ENCODE measurements at places on chromosomes 1 and 21. TPM values are rescaled to one million over a fixed set of nuclear protein-coding genes. Genes with fewer than 3 reads are reported as not detected.

Gene HCN3
- 30.5 TPM for total RNA-seq

DNA sequence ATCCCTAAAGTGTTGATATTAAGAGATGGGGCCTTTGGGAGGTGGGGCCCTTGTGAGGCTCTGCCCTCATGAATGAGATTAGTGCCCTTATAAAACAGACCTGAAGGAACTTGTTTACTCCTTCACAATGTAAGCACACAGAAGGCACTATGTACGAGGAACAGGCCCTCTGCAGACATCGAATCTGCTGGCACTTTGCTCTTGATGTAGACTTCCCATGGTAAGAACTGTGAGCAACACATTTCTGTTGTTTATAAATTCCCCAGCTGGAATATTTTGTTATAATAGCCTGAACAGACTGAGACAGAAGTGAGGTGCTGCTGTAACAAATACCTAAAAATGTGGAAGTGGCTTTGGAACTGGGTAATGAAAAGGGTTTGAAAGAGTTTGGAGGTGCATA is 193.2 kb downstream of the TGFB2 start:
- no peak for DNase-seq
- H3K27ac ChIP-seq = no peak overlapping the region
- no peak overlapping the region for H3K4me3 ChIP-seq
- H3K36me3 ChIP-seq = no peaks in the 10 kb centered on the region
- peaks cover under 1% of the 10 kb centered on the region for H3K27me3 ChIP-seq
- no peaks in the 10 kb centered on the region for H3K4me1 ChIP-seq

Gene ALX3
- total RNA-seq = not detected

- no peaks in the 10 kb centered on the region for H3K27me3 ChIP-seq
- no peaks in the 10 kb centered on the region for H3K36me3 ChIP-seq
- no peak overlapping the region for H3K4me3 ChIP-seq
- H3K27ac ChIP-seq = no peak overlapping the region
- no peak for DNase-seq
- no peaks in the 10 kb centered on the region for H3K4me1 ChIP-seq
These were observed 47.8 kb upstream of the ARHGAP29 start for GRCh38 chr1:94285031-94285654.

- H3K4me3 ChIP-seq = no peak overlapping the region
- H3K27me3 ChIP-seq = no peaks in the 10 kb centered on the region
- no peaks in the 10 kb centered on the region for H3K36me3 ChIP-seq
- H3K4me1 ChIP-seq = peaks cover 11% of the 10 kb centered on the region
- no peak overlapping the region for H3K27ac ChIP-seq
These were observed 38.4 kb upstream of the TRABD2B start for GRCh38 chr1:48035371-48036141.

DNA sequence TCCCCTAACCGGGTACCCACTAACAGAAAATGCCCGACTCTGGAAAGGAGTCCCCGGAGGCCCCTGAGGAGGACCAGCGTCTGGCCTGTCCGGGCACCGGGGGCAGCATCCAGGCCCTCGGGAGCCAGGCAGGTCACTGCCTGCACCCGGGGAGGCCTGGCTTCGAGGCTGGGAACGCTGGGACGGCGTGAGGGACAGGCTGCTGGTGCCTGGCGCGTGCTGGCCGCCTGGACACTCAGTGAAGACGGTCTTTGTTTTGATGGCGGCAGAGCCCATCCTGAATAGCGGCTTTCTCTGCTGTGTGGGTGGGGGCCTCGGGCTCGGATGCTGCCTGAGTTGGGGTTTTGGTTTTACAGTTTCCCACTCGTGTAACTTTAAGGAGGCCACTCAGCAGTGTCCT is 37.6 kb downstream of the PRKCZ start:
- no peaks in the 10 kb centered on the region for H3K36me3 ChIP-seq
- no peak overlapping the region for H3K4me3 ChIP-seq
- H3K4me1 ChIP-seq = peaks cover 32% of the 10 kb centered on the region
- no peak overlapping the region for H3K27ac ChIP-seq
- peaks cover 11% of the 10 kb centered on the region for H3K27me3 ChIP-seq

Gene SEC22B
- 28.4 TPM for total RNA-seq

Data from glutamatergic neuron (in vitro differentiated cells).